Right lobe of liver (tissue), 6 donors: ENCODE measurements at places on chromosomes 13 and 19.
A peak's percentile ranks its signal among the peaks of the same experiment; 100 is the strongest.

- DNase-seq, result no peak
These were observed 3.2 kb downstream of the STX10 start for GRCh38 chr19:13146763-13147563.

- DNase-seq, result no peak
These were observed 139.4 kb downstream of the SIPA1L3 start for GRCh38 chr19:38046254-38047048.

DNA sequence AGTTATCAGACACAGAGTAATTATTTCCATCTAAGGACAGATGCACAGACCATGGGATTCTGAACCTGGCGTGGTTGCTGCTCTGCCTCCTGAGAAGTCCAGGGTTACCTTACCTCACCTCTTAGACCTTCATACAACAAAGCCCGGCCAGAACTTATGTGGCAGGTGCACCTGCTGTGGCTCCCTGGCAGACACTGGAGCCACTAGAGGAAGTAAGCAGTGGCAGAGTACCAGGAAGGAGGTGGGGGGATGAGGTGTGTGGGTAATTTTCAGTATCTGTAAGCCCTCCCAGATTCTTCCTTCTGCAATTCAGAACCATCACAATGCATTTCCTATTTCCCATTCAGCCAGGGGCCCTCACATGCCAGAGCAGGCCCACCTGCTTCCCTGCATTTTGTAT is 106.1 kb upstream of the DOCK9 start:
- no peak for DNase-seq

DNA sequence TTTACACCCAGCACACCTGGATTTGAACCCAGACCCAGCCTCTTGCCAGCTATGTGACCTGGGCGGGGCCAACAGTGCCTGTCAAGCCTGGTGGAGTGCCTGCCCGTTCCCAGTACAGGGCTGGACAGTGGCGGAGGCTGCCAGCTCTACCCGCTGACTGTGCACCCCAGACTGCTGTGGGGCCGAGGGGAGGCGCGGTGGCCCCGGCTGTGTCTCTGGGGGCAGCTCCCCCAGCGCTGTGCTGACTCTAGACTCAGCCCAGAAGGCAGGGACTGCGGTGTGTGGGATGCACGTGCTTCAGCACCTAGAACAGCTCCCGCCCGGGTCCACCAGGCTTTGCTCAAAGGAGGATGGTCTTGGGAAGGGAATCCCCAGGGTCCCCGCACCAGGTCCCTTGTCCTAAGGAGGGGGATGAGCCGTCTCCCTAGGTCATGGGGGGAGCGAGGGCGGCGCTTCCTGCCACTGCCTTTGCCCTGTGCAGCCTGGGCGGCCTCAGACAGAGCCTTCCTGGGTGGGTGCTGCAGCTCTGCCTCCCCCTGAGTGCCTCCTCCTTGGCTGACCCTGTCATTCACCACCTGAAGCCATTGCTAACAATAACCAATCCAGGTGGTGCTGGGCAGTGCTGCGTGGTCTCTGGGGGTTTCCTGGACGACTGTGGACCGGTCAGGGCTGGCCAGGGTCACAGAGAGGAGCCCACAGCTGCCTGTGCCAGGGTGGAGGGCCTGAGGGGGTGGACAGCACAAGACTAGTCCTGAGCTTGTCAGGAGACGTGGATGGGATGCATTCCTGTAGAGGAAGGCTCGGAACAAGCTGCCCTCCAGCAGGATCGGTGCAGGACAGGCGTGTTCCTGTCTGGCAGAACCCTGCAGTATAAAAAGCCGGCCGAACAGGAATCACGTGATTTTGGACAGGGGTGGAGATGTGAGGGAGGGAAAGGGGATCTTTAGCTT is 18.6 kb downstream of the TMEM255B start:
- peak; percentile 37 for DNase-seq

DNA sequence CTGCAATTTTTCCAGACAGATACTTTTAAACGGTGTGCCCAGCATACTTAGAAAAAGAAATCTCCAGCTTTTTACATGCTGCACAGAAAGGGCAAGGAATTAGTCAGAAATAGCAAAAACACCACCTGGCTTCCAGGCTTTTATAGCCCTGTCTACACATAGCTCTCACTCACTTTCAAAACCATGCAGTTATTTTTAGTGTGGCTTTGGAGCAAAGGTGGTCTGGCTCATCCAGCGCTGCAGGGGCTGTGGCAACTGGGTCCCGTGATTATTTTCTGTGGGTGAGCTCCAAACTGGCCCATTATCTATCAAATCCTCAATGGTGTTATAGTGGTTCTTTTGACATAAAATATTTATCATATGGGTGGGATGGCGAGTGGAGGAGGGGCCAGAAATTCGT is 57.0 kb downstream of the COL4A2 start:
- DNase-seq, result no peak

DNA sequence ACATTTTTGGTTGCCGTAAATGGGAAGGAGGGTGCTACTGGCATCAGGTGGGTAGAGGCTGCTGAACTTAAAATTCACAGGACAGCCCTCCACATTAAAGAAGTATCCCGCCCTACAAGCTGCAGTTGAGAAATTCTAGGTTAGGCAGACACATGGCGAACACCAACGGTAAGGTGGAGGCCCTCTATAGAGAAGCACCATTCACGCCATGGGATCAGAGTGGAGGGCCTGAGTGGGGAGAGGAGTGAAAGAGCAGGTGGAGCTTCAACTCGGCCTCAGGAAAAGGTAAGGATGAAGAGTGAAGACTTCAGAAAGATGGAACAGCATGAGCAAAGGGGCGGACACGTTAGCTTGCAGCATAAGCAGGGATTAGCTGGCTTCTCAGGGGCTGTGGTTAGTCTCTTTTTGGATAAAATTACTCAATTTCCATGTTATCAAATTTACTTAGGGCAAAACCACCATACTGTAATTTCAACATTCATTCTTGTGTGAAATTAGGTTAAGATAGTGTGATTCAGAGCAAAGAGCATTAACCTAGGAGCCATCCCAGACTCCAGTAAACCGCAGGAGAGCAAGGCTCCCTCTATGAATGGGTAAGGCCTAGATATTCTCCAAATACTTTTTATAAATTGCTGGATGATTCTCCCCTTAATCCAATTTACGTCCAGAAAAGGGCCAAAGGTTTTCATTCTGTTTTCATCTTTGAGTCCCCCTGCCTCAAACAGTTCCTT is 1.2 kb downstream of the EEF1AKMT1 start:
- no peak for DNase-seq

DNA sequence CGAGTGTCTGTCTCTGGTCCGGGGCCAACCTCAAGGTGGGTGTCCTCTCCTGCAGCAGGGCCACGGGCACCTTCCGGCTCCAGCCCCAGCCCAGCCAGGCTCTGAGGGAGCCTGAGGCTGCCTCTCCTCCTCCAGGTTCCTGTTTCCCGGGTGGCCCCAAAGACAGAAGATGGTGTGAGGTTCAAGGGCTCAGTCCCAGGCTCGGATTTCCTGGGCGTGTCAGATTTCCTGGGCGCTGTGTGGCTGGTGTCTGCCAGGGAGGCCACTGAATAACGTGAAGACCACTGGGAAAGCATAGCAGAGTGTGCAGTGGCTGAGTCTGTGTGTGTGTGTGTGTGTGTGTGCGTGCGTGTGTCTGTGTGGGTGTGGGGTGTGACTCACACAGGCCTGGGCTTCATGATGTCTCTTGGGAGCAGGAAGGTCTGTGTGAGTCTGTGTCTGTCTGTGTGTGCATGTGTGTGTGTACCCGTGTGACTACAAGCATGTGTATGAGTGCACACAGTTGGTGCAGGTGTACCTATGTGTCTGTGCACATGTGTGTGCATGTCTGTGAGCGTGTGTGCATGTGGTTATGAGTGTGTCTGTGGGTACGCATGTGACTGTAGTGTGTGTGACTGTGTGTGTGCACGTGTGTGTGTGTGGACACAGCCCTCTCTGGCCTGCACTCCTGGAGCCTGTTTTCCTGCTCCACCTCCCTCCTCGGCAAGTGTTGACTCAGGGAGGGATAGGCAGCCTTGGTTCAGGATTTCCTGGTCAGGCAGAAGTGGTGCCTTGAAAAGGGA is 28.3 kb downstream of the CEBPA start:
- peak; percentile 47 for DNase-seq

DNA sequence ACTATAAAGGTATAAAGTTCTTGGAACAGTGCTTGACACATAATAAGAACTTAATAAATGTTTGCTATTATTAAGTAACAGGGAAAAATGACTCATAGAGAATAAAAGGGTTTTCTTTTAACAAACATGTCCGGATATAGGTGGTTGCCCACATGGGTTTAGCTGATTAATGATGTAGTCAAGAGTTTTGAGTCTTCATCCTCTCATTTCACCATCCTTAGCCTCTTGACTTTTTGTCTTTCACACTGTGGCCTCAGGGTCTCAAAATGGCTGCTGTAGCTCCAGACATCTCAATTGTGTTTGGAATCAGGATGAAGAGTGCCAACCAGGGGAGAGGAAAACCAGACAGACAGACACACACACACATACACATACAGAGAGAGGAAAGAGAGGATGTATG is 97.9 kb downstream of the HSPH1 start:
- no peak for DNase-seq
